NCI-H1417 (cell line): ENCODE measurements at places on chromosomes 7 and 10.

DNA sequence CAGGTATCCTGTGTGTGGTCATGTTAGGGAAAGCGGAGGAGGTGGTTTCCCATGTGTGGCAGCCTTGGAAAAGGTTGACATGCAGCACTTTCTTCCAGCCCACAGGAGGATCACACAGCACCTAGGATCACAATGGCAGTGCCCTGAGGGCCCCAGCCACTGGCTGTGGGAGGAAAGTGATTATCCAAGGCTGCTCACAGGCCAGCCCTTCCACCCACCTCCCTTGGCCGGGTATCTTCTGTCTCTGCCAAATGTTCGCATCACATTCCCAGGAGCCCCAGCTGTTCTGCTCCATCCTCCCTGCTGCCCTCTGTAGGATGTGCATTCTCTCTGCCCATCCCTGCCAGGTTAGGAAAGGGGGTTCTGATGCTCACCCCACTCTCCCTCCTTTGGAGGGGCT is 2.5 kb upstream of the MLXIPL start:
- no peak for DNase-seq

GRCh38 chr7:121026159-121026558 is 37.6 kb downstream of the CPED1 start:
- no peak for DNase-seq

DNA sequence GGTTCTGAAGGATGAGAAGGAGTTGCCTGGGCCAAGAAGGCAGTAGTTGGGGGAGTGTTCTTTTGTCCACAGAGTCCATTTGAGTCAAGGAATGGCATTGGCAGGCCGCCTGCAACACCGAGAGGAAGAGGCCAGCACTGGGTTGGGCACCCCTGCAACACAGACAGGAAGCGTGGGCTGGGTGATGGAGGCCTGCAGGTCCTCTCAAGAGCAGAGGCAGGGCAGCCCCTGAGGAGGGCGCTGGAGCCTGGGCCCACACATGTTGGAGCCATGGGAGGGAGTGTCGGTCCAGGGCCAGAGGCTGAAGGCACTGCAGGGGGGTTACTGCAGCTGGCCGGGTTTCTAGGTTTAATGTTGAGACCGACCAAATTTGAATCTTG is 137.3 kb downstream of the PTPN20 start:
- no peak for DNase-seq

DNA sequence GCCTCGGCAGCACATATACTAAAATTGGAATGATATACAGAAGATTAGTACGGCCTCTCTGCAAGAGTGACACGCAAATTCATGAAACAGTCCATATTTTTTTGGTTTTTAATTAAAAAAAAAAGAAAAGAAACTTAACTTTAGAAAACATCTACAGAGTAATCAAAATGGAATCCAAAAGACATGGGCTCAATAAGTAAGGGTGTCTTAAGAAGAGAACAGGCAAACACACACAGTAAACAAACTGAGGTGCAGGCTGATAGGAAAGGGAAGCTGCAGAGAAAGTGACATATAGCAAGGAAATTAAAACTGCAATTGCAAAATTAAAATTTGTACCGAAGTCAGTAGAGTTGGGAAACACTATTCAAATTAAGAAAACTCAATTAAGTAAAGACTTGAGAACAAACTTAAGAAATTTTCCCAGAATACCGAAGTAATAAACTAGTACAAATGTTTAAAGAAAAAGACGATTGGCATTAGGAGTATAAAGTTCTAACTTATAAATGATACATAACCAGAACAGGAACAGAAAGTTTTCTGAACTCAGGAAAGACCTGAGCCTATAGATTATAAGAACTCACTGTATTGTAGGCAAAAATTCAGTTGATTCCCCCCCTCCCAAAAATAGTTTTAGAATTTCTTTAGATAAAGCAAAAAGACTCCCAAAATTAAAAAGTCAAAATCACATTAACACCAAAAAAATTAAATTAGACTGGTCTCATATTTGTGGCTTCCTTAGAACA is 16.3 kb downstream of the MTPN start:
- DNase-seq = no peak

DNA sequence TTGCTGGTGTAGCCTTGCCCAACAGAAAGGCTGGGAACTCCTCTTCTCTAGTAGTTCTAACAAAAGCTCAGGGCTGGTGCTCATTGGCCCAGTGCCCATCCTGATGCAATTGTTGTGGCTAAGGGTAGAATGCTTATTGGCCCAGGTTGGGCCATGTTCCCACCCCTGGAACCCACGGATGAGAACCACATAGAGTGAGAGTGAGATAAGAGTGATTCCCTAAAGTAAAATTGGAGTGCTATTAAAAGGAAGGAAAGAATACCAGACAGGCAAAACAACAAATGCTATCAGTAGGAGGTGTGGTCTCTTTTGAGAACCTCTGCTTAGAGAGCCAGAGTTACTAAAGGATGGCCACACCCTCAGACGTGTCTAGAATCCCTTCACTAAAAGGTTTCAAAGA is 49.2 kb downstream of the LGI1 start:
- no peak for DNase-seq

GRCh38 chr10:17624996-17625395 is 7.8 kb upstream of the HACD1 start:
- DNase-seq = no peak

- no peak for DNase-seq
These were observed 48.5 kb downstream of the ARL4A start for GRCh38 chr7:12735923-12736322.

GRCh38 chr10:89829887-89830269 is 128.5 kb downstream of the KIF20B start:
- DNase-seq = no peak
